ENCODE measurements at places on chromosomes 3 and 15.

GRCh38 chr3:104677932-104678331 is 688.8 kb upstream of the ALCAM start:
- no peak for DNase-seq

DNA sequence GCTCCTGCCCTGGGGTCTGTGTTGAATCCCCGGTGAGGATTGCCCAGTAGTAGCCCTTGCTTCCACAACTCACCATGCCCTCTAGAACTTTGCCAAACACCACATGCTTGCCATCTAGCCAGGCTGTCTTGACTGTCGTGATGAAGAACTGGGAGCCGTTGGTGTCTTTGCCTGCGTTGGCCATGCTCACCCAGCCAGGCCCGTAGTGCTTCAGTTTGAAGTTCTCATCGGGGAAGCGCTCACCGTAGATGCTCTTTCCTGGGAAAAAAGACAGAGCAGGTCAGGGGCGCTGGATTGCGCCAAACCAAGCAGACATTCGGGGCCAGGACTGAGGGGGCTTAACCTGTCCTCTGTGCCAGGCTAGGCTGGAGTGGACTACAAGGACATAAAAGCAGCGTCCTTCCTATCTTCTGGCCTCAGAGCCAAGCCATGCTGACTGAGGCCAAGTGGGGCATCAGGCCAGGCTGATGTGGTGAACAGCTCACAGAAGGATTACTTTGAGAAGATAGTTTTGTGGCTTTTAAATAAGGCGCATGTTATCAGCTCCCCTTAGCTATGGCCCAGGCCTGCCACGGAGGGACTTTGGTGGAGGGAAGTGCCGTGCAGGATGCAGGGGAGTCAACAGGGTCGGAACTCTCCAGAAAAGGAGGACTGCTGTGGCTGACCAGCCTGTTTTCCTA is 5.3 kb downstream of the SNX22 start:
- DNase-seq, result no peak

GRCh38 chr15:33675246-33675645 is 293.1 kb upstream of the CHRM5 start:
- no peak for DNase-seq

GRCh38 chr3:27079427-27080257 is 289.5 kb downstream of the NEK10 start:
- no peak for DNase-seq

DNA sequence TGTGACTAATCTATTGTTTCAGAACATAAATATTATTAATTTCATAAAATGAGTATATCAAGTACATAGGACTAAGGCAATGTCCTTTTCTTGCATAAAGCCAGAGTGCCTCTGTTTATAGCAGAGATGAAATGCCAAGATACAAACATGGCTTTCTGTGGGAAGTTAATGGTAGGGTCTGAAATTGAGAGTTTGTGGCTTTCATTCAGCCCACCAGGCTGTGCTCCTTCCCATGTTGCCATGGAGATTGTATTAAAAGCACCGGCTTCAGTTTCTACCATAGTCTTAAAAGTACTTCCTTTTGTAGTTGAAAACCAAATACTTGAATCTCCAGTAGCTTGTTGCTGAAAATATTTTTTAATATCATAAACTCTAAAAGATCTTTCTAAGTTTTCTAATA is 114.0 kb downstream of the LRRC28 start:
- DNase-seq, result no peak

- no peak for DNase-seq
Measured at GRCh38 chr15:70604666-70605315, 158.6 kb downstream of the UACA start.

DNA sequence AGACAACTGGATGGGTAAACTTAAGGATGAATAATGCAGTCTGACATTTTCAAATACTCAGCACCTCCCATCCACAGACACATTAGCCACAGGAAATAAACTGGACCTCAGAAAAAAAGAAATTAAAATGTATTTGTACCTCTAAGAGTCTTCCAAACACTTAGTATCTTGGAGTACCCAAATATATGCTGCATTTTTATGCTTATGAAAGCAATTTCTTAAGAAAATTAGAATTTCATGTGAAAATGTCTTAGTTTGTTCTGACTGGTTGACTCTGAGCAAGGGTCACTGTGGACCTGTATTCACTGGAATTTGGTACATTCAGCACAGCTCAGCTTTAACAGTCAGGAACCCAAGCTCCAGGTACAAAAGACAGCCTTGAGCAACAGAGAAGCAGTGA is 216.2 kb upstream of the UBE2E2 start:
- DNase-seq, result no peak

DNA sequence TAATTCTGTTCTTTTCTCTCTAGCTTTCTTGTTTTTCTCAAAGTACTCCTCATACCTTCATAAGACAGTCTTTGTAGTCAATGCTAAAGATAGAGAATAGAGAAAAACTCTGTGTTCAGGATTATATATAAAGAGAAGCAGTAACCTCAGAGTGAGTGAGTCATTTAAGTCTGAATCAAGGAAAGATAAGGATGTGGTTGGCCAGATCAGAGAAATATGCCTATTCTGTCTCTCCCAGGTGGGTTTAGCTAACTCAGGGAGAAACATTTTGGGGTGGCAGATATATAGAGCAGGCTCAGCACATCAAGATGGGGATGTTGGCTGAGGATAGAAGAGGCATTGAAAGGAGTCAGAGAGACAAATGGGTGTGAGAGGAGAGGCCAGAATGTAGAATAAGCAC is 31.4 kb downstream of the GTF2E1 start:
- DNase-seq, result peak; percentile 12

DNA sequence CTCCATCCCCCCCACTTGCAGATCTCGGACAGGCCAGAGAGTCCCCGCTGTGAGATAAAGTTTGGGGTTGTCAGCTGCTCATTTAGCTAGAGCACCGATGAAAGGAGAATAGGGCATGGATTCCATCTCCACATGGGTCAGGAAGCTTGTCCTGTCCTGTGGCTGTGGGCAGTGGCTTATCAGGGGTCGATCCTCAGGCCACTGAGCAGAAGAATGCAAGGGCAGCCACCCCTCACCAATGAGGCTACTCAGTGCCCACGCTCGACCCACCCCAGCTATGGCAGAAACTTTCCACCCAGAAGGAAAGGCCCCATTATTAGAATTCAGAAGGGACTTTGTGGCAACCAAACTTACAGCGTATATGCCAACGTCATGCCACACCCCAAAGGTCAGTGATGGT is 43.3 kb downstream of the CPN2 start:
- no peak for DNase-seq

DNA sequence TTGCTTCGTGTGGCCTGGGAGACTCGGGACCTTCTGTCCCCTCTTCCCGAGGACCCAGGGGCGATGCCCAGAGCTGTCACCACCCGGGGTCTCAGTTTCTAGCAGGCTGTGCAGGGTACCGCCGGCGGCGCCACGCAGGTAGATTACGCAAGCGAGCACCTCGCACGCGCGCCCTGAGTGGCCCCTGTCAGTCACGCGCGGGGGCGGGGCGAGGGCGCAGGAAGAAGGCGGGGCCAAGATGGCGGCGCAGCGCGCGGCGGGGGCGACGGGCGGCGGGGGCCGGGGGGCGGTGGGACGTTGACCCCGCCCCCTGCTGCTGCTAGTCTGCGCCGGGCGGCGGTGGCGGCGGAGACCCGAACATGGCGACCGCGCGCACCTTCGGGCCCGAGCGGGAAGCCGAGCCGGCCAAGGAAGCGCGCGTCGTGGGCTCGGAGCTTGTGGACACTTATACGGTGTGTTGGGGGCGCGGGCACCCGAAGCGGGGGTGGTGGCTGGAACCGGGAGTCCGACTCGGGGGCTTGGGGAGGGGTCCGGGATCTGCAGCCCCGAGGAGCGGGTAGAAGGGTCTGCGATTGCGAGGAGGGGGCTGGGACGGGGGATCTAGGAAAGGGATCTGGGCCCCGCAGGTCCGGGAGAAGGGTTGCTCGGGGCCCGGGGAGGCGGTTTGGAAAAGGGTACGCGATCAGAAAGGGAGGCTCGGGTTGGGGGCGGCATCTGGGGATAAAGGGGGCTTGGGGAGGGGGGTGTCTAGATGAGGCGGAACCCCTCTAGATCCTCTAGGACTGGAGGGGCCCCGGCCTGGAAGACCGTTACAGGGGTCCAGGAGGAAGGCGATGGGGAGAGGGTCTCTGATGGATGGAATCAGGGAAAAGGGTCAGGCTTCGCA is at the start of gene NISCH:
TSS of gene NISCH (plus strand) at position 322 of the 886 bp plus-strand sequence. CDS start at position 360, 38 bp downstream.
- peak; percentile 45 for DNase-seq

DNA sequence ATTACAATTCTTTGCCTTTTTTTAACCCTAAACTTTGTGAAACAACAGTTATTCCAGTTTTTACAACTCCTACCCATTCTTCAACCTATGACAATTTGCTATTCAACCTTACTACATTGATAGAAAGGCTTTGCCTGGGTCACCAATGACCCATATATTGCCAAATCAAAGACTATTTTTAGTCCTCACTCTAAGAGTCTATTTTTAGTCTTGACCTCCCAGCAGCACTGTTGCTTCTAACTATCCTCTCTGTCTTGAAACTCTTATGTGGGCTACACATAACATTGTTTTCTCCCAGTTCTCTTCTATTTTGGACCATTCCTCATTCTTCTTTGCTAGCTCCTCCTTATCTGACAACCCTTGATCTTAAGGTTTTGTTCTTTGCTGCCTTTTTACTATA is 71.4 kb downstream of the C3orf80 start:
- no peak for DNase-seq

GRCh38 chr15:57662802-57663201 is 43.7 kb upstream of the POLR2M start:
- DNase-seq, result peak; percentile 34

Data from NCI-H226 (cell line).